ENCODE measurements at places on chromosomes 3 and 15. TPM values are rescaled to one million over a fixed set of nuclear protein-coding genes. Genes with fewer than 3 reads are reported as not detected.

Gene LRRIQ4
- 0.11 TPM for total RNA-seq

Gene SV2B
- total RNA-seq: under 0.01 TPM

Gene CASR
- total RNA-seq: not detected

Gene SYNM
- 6.9 TPM for total RNA-seq

Gene IL5RA
- total RNA-seq: not detected

Data from uterine smooth muscle cell (primary cell).